RPMI7951 (cell line): ENCODE measurements at places on chromosomes 11 and 22.

DNA sequence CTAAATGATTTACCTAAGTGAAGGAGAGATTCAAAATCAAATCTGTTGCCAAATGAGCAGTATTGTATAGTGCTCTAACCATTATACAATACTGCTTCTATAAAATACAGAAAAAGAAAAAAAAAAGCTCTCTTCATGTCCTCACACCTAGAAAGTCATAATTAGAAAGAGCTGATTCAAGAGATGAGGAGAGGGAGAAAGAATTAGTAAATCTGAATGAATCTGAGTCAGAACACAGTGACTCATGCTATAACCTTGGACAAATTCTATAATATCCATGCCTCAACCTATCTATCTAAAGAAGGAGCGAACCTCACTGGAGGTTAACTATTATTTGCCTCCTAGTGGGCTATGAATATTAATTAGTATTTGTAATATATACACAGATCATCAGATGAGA lies 29.4 kb downstream of the AMBRA1 start:
- peak; percentile 44 for DNase-seq

DNA sequence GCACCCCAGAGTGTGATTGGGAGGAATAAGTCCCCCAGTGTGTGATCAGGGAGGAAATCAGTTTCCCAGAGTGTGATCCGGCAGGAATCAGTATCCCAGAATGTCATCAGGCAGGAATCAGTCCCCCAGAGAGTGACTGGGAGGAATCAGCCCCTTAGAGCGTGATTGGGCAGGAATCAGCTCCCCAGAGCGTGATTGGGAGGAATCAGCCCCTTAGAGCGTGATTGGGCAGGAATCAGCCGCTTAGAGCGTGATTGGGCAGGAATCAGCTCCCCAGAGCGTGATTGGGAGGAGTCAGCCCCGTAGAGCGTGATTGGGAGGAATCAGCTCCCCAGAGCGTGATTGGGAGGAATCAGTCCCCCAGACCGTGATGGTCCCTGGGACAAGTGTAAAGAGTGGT lies 81.1 kb upstream of the EIF3D start:
- DNase-seq, result no peak

- DNase-seq, result no peak
Observed at GRCh38 chr11:110172468-110173065, 79.4 kb downstream of the ZC3H12C start.

DNA sequence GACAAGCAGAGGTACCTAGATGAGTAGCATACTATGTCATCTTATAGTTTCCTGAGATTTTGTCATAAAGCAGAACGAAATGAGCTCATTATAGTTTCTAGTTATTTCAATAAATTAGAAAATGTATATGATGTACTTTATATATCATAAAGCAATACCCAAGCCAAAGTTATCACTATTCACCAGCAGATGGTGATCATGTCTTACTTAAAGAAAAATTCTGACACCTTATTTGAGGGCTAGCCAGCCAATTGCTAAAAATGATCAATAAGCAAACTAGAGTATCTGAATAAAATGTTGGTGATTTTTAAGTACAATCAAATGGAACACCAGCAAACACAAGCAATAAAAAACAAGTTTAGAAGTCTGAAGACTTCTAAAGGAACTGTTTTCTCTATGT lies 44.1 kb downstream of the RSF1 start:
- no peak for DNase-seq

DNA sequence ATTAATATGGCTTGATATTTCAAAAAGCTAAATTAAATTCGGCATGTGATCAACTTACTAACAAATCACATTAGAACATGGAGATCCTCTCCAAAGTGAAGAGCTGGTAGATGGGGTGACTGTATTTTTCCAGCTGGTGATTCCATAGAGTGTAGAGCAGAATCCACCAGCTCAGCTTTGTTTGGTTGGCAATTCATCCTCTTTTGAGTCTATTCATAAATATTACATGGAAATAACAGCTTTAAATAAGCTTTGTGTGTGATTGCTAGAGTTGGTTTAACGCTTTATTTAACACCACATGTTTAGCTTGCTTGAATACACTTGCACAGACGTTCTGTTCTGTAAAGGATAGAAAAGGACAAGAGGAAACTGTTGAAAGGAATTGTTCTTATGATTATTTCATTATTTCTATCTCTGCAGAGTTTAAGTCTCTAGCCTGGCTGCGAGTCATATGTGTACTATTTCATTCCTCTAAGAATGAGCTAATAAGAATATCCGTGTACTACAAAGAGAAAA lies 738.3 kb upstream of the KIRREL3 start:
- DNase-seq, result no peak

DNA sequence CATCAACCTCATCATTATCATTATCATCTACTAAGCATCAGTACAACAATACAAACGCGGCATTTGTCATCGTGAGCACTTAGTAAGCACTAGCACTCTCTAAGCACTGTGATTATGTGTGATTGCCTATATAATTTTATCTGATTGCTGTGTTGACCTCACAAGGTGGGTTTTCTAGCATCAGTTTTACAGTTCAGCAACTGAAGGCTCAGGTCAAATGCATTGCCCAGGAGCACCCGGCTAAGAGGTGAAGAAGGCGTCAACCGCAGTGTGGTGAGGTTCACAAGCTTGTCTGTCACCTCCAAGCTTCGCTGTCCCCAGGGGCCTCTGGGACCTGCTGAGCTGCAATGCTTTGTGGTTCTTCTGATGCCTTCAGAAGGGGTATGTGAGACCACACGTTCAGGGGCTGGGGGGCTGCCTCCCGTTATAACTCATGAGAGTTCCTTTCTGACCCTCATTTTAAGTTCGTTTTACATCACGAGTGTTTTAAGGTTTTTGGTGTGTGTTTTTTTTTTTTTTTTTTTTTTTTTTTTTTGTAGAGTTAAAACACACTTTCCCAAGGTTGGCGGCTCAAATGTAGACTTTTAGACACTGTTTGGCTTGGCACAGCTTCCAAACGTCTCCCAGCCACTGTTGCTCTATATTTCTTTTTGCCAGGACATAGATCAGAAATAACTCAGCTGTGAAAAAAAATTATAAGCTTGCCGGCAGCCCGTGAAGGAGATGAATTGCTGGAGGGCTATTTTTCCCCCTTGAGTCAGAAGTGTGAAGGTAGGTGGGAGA lies 33.8 kb upstream of the SCUBE1 start:
- DNase-seq, result peak; percentile 58

DNA sequence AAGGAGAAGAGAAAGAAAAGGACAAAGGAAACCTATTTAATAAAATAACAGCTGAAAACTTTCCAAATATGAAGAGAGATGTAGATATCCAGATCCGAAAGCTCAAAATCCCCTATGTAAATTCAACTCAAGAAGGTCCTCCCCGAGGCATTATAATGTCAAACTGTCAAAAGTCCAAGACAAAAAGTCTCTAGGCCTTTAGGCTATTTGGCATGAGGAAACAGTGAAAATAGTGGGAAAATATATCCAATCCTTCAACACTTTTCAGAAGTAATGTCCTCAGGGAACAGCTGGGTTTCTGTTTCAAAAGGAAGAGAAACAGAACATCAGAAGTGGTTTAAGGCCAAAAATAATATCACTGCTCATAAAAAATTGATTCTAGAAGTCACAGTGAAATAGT lies 1.9 kb upstream of the OR52E4 start:
- no peak for DNase-seq

DNA sequence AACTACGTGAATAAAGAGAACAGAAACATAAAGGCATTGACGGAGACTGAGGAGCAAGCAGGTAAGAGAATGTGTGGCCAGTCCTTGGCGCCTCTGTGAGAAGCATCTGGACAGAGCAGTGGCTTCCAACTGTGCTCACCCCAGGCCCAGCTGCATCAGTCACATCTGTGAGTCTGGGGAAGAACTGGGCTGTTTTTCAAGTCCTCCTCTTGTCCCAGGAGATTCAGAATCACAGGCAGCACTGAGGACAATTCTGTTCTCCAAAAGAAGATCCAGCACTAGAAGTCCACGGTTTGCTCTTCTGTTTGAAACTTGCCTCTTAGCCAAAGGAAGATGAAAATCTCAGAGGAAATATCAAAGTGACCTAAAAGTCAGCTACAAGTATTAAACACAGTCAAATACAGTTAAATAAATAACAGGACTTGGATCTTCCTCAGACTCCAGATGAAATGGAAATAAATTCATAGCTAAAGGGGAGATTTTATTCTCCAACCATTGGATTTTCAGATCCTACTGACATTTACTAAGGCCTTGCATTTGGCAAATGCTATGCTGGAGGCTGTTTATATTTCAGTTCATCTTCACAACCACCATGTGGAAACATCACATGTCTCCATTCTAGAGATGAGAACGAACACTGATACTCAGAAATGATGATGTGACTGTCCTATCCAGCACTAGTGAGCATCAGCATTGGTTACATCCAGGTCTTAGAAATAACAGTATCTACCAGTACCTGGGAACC lies 14.1 kb downstream of the FAM181B start:
- DNase-seq, result no peak

DNA sequence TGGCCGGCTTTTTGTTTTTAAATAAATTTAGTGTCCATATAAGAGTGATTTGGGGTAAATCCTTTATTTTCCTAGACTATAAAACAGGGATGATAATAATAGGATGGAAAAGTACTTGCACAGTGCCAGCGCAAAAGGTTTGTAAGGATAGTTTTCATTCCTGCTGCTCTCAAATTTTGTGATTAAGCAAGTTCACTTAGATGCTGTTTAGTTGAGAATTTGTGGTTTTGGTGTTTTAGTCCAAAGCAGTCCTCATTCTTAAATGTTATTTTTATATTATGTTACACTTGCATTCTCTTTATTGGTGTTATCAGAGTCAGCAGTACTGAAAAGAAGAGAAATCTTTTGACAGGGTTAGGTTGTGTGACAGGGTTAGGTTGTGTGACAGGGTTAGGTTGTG lies 47.9 kb downstream of the PPP6R3 start:
- DNase-seq, result no peak

GRCh38 chr11:74672956-74673692 lies 58.1 kb downstream of the CHRDL2 start:
- DNase-seq, result peak; percentile 99

GRCh38 chr22:33477120-33478111 lies 419.2 kb upstream of the SYN3 start:
- DNase-seq, result peak; percentile 42

DNA sequence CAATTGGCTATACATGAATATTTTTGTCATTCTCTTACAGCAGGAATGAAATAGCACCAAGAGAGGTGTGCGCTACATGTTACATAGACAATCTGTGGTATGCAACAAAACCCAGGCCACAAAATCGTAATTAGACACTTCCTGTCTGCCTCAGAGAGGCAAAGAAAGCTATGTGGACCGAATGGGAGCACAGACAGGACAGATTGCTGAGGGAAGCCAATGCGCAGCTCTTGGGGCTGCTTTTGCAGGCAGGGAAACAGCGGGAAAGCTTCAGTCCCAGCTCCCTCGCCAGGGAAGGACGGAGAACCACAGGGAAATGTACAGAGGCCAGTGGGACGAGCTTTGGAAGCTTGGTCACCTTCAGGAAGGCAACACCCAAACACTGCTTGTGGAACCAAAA lies 40.9 kb downstream of the SERPINH1 start:
- DNase-seq, result peak; percentile 41

DNA sequence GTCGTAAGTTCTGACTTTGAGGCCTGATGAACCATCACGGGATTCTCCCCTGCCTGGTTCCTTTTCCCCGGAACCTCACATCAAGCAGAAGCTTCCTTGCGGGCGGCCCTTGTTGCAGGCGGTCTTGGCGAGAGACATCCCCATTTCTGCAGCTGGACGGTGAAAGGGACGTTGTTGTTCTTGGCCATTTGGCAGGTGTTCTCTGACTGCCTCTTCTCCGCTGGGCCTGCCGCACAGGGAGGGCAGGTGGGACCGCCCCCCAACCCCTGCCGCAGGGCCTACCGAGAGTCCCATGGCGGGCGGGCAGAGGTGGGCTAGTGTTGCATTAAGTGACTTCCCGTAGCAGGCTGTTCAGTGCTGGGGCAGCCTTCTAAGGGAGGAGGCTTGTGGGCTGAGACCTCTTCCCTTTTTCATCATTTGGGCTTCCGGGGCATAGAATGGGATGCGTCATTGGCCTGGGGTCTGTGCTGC lies 26.9 kb upstream of the GRAMD4 start:
- no peak for DNase-seq

DNA sequence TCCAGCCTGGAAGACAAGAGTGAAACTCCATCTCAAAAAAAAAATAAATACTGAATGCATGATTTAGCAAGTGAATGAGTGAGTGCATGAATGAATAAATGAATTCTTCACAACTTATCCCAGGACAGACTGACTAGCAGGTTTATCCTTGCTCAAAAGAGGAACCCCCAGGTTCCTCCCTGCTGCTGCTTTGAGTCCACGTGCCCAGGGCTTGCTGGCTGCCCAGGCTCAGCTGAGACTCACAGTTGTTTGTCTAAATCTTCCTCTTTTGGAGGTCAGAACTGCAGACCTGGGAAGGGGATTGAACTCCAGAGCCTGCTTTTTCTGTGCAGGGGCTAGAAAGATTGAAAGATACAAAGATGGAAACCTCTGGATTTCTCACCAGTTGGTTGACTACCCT lies 117.4 kb upstream of the TMEM45B start:
- DNase-seq, result no peak

GRCh38 chr22:23837496-23837859 lies 1.3 kb downstream of the DERL3 start:
- DNase-seq, result no peak

- DNase-seq, result no peak
Observed at GRCh38 chr22:43812890-43813289, 785 bp upstream of the EFCAB6 start.

DNA sequence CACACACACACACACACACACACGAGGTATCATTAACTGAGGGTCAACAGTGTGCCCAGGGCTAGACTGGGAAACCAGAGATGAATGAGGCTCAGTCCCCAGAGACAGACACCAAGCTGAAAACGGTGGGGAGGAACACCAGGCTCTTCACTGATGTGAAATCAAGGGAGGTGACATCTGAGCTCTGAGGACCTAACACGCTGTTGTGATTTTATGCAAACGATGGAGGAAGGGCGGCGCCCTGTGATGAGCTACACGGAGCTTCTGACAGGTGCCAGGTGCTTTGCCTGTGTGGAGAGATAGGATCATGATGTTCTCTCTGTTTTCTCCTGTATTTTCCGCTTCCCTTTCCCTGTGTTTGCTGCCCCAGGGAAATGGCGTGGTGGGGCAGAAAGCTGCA lies 6.5 kb upstream of the CYB5R3 start:
- no peak for DNase-seq
